Stimulated activated CD4-positive, alpha-beta T cell treated with anti-CD3 and anti-CD28 coated beads, TNF-alpha, amount 100 ng/mL, for 1 hour (primary cell): ENCODE measurements at places on chromosomes 6 and 20.

GRCh38 chr6:18468503-18468843 is 81.3 kb downstream of the RNF144B start:
- DNase-seq = no peak

GRCh38 chr6:119653329-119653728 is 303.8 kb upstream of the MAN1A1 start:
- no peak for DNase-seq

- no peak for DNase-seq
Measured at GRCh38 chr6:36727505-36728021, 29.9 kb downstream of the RAB44 start.

DNA sequence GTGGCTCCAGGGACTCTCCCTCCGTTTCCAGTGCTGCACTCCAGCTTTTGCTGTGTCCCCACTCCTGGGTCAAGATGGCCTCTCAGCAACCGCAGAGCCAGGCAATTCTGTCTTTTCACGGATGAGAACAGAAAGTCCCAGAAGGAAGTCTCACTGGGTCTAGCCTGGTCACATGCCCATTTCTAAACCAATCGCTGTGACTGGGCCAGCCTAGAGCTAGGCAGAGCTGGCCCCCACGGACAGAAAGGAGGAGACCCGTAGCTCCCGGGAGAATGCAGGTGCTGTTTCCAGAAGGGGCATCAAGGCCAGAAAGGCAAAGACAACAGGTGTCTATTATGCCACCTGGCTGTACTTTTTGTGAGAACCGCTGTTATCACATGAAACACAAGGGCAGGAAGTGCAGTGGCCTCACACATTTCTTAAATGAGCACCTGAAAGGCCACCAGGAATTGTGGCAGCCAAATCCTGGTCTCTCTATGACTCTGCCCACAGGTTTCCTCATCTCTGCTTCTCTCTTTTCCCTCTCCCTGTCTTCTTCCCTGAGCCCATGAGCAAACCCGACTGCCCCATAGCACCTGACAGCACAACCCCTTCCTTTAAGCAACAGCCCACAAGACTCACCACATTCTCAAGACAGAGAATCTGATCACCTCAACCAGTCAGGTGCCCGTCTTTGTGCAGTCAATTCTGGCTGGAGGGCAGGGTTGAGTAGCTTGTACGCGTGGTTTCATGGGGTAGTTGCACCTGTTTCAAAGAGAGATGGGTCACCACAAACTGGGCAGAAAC is 37.1 kb upstream of the B4GALT5 start:
- no peak for DNase-seq

- no peak for DNase-seq
Measured at GRCh38 chr6:26613689-26614683, 17.2 kb downstream of the ABT1 start.

DNA sequence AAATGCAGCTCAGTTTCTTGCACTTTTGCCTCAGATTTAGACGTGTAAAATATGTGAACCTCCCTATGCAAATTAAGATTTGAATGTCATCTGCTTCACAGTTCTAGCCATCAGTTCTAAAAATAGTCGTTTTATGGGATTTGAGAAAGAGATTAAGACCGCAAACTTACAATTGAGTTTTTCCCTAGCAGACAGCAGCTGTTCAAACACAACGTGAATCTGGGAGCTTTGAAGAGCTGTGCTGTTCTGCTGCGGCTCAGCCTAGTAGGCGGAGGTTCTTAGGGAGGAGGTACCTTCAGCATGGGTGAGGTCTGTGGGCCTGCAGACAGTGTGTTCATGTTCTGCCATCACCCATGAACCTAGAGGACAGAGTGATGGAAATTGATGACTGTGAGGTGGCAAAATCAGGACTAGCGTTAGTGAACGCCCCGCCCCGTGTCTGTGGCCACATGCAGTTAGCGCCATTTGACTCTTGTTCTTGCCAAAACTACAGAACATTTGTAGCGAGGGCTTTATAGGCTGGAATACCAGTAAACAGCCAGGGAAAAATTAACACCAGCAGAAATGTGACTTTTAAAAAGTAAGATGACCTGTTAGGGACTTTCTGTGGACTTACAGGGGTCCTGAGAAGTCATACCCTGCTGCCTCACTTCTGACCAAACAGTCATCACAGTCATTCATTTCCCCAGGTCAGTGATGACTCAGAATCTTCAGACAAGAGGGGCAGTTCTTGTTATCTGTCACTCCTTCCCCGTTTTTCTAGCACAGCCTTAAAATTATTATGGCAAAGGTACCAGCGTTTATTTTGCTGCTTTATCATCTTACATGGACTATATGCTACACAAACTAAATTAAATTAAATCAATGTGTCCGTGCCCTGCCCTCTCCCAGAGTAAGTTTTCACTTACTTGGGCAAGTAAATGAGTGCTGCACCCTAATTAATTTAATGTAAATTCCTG is 84.3 kb upstream of the TMEM181 start:
- no peak for DNase-seq

GRCh38 chr6:110140650-110141049 is 38.8 kb downstream of the WASF1 start:
- DNase-seq = no peak

- DNase-seq = no peak
Measured at GRCh38 chr20:19937651-19938420, 79.3 kb upstream of the NAA20 start.

GRCh38 chr20:44461142-44461802 is 14.4 kb upstream of the TTPAL start:
- no peak for DNase-seq

GRCh38 chr6:162211022-162211421 is 516.5 kb downstream of the PRKN start:
- no peak for DNase-seq

DNA sequence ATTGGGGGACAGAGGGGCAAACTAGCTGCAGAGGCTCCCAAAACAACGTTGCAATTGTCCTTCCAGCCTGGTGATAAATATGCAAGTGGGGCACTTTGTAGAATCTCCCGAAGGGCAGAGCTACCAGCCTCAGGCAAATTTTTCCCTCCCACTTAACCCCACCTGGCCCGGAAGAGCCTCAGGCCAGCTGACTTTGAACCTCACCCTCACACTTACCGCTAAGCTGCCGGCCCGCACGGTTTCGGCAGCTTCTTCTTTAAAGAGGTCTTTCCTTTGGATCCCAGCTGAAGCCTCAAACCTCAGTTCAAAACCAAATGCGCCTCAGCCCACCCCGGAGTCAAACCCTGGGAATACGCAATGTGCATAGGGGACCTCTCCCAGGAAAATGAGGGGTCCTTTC is 2.5 kb downstream of the OVOL2 start:
- no peak for DNase-seq

- DNase-seq = no peak
Measured at GRCh38 chr6:87150406-87150805, 5.0 kb upstream of the ZNF292 start.

DNA sequence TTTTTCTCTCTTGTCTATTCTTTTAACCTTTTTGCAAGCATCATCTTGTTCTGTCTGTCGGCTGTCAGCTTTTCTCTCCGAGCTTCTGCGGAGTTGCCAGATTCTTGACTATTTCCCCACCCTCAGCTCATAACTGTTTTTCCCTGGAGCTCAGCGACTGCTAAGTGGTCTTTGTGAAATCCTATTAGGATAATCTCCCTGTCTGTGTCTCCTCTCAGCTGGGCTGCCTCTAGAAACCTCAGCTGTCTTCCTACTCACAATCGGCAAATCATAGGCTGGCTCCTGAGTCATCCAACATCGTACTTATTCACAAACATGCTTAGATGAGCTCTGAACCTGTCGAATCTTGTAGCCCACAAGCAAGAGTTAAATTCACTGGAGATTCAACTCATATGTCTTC is 332.3 kb downstream of the PTPRT start:
- no peak for DNase-seq
